Caki2 (cell line): ENCODE measurements at places on chromosomes 5 and 9.

- no peak for DNase-seq
Observed at GRCh38 chr9:24502206-24502937, 43.3 kb downstream of the IZUMO3 start.

- DNase-seq: no peak
Observed at GRCh38 chr5:116887104-116887503, 312.5 kb upstream of the SEMA6A start.

DNA sequence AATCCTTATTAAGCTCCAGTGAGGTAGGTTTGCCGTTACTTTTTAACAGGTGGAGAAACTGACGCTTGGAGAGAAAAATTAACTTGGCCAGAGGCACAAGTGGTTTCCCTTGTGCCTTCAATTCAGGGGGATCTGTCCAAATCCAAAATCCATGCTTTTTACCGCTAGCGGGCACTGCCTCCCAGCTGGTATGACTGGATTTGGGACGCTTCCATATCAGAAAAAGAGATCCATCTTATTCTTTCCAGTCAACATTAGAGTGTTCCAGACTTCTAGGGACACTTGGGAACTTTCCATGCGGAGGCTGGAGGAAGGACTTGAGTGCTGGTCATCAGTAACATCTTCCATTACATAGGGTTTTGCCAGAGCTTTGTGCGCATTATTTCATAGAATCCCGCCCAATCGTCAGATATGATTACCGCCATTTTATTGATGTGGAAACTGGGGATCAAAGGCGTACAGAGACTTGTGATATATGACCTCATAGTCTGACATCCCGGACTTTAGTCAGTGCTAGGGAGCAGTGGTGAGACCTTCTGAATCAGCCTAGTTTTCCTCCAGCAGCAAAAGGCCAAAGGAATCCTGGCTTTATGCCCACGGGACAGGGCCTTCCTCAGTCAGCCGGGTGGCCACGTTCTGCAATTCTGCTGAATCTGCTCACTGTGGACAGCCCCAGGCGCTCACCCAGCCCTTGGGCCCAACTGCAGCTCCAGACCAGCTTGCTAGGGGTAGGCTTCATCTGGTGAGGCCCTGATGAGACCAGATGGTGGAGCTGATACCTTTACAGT lies 1.1 kb upstream of the GNPDA1 start:
- DNase-seq: peak; percentile 48

GRCh38 chr9:20884985-20885593 lies 146.4 kb downstream of the HACD4 start:
- no peak for DNase-seq

DNA sequence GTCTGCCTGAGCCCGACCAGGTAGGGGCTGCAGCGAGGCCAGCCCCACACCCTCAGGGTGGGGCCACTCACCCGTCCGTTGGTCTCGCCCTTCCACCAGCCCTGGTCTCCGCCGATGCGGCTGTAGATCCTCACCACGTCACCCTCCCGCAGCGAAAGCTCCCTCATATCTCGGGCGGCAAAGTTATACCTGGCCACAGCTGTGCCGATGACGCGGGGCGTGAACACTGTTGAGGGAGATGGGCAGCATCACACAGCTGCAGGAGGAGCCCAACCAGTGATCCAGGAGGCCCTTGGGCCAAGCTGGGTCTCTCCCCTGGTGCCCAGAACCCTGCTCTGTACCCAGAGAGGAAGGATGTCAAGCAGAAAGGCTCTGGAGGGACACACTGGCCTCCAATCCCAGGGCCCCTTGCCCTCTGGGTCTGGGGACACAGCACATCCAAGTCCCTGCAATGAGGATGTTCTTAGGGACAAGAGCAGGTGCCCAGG lies 30.3 kb upstream of the SARDH start:
- no peak for DNase-seq

DNA sequence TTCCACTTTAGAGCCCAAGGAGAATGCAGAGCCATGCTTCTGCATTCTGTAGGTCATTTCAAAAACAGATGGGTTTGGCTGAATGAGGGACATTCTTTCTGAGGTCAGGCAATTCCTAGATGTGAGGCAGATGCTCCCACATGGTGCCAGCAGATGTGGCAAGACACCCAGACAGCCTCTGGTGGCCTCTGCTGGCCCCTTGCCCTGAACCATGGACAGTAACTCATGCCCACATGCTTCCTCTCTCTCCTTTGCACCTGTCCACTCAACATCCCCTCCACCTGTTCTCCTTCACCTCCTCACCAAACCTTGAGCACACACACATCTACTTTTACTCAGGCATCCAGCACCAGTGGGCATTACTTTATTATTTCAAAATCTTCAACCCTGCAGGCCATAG lies 252.3 kb downstream of the DNAH5 start:
- DNase-seq: no peak

- DNase-seq: no peak
Observed at GRCh38 chr9:4333231-4333740, 33.4 kb upstream of the GLIS3 start.
